ENCODE measurements at places on chromosomes 5 and 9.

- DNase-seq: no peak
These were observed 10.1 kb upstream of the NRARP start for GRCh38 chr9:137311986-137312851.

- no peak for DNase-seq
These were observed 24.3 kb downstream of the ABCA1 start for GRCh38 chr9:104903609-104904008.

GRCh38 chr9:92941861-92942260 lies 5.5 kb upstream of the FGD3 start:
- no peak for DNase-seq

GRCh38 chr5:81852291-81853029 lies 101.6 kb upstream of the SSBP2 start:
- DNase-seq: no peak

DNA sequence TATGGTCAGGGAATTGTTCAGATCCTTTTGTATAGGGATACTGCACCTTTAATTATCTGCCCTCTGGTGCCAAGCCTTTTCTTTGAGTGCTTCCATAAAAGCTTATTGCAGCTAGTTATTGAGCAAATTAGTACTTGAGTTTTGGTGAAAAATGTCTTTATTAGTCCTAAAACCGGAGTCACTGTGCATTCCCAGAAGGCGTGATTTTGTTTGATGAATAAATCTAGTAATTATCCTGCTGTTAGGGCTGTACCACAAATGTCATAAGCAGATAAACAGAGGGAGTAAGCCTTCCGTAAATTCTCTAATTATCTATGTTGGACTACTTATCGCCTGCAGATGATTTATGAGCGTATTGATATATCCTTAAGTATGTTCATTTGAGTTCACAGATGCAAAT lies 620.7 kb upstream of the ARRDC3 start:
- no peak for DNase-seq

GRCh38 chr5:5309645-5310044 lies 112.8 kb upstream of the ICE1 start:
- DNase-seq: no peak

DNA sequence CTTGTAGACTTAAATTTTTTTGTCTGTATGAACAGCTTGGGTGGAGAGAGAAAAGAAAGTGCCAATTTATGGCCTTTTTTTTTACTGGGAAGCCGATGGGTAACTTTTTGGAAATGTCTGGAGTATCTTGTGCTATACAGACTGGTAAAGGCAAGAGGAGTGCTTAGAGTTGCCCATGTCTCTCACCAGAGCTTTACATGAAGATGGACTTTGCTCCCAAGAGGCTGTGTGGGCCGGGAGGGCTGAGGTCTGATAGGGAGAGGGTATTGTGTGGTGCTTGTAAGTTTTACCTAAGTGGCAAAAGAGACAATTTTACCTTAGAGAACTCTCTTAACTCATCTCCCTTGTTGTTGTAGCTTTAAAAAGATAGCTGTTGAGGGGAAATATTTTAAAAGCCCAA lies 203.2 kb downstream of the SEMA6A start:
- no peak for DNase-seq

DNA sequence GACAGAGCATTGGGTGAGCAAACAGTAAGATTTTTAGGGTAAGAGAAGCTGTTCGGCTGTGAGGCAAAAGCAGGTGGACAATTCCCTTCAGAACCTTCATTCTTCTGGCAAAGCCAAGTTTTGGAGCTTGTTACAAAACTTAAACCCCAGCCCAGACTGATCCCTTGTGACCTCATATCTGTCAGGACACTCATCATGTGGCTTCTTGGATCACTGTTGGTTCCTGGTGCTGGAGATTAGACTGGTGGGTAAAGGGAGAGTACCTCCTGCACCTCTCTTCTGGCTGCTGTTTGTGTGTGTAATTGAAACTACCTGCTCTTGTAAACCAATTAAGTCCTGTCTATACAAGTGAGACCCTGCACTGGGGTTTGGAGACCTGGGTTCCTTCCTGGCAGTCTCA lies 21.0 kb downstream of the LARP1 start:
- DNase-seq: no peak

DNA sequence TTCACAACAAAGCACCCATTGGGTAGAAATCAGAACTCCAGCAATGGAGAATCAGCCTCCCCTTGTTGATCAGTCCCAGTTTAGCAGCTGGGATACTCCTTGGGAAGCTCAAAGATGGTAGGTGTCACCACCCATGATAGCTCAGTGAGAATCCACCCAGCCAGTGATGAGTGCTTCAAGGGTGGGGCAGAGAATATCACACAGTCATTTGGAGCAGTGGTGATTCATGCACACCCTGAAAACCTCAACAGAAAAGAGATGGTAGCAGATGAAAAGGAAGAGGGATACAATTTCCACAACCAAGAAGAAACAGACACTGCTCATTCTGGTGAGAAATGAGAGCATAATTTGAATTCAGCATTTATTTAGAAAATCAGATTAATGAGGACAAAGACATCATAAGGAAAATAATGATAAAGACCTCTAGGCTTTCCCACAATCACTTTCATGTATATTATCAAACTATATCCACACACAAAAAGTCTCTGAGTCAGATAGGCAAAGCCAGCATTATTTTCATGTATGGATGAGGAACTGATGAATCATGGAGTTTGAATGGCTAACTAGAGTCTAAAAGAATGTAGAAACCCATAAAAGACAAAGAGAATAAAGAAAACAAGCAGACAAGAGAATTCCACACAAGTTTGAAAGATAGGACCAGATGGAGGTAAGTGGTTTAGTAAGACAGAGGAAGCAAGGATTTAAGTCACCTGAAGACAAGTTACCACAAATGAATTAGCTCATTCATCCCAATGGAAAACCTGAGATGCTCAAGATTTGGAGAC lies 82.9 kb downstream of the FEM1C start:
- DNase-seq: peak; percentile 44

GRCh38 chr9:98539954-98540353 lies 168.8 kb downstream of the GABBR2 start:
- DNase-seq: no peak

GRCh38 chr5:116858705-116859333 lies 284.2 kb upstream of the SEMA6A start:
- no peak for DNase-seq

GRCh38 chr5:53481887-53482716 lies 1.7 kb downstream of the FST start:
- no peak for DNase-seq

DNA sequence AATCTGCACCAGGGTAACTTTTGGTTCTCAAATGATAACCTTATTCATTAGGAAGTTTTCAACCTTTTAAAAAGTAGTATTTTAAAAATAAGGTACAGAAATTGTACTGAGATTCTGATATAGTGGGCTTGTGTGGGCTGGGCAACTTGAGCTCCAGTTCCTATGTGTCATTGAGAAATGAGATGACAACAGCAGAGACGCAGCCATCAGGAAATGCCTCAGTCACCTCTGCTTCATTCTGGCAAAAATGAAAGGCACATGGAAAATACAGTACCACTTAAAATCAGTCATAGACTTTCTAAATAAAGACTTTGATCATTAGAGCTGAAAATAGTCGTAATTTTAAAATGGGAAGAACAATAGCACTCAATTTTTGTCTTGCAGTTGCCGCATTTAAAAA lies 480.2 kb downstream of the PLK2 start:
- DNase-seq: no peak

DNA sequence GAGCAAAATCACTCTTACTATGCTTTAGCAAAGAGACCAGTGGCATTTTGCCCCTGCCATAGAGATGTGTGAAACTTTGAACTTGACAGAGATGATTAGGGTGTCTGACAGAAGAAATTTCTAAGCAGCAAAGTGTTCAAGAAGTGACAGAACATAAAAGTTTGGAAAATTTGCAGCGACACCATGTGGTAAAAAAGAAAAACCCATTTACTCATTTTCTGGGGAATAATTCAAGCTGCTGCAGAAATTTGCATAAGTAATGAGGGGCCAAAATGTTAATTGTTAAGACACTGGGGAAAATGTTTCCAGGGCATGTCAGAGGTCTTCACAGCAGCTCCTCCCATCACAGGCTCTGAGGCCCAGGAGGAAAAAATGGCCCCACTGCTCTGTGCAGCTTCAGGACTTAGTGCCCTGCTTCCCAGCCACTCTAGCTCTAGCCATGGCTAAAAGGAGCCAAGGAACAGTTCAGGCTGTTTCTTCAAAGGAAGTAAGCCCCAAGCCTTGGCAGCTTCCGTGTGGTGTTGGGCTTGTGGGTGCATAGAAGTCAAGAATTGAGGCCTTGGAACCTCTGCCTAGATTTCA lies 6.1 kb upstream of the AP3B1 start:
- no peak for DNase-seq

DNA sequence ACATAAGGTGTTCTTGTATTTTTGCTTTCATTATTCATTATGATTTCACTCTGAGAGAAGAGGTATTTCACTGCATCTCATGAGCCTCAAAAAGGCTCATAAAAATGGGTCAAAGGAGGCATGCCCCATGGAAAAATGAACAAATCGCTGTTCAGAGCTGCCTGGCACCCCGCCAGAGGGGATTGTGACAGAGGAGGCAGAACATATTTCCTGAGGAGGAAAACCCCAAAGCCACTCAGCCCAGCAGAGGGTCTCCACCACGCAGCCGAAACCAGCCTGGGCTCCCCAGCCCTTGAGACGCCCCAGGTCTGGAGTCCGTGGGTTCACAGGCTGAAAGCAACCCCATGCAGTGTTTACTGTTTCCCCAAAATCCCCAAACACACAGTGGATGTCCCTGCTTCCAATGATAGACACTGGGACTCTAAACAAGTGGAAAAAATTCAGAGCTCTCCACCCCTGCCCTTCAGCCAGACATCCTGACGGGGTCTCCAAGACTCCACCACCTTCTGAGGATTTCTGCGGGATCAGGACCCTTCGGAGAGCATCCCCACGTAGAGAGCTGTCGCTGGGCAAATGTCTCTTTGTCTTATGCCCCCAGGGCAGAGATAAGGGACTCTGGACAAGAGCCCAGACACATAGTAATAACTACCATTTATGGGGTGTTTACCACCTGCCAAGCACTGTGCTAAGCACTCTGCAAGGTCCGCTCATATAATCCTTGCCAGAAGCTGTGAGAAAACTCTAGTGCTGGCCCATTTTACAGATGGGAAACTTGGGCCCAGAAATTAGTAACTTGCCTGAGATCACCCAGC lies 122.3 kb downstream of the PAX5 start:
- DNase-seq: no peak

DNA sequence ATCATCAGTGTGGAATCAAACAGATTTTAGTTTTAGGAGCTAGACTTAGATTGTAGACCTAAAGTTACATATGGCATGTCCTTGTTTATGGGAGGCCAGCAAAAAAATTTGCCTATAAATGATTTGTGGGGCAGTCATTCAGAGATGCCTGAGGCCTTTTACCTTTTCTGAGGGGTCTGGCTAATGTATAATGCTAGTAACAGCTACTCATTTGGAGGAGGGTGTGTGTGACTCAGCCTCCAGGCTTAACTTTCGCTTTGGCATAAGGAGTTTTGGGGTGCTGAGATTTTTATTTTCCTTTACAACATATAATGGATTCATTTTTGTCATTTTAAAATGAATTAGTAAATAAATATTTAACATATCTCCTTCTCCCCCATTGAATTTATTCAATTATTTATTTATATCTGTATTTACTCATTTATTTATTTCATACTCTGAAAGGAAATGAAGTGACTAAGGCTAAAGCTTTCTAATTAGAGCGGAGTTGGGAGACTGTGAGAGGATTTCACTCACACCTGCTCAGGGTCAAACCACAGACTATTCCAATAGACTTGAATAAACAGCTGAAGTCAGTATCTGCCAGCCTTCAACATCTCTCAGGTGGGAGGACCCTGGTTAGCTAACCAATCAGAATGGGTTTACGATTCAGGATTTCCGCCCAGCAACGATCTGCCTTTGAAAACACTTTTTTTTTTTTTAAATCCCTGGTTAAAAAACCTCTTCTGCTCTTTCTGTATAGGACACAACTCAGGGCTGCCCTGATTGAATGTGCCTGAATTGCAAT lies 487.5 kb upstream of the SGCD start:
- no peak for DNase-seq

GRCh38 chr9:126376311-126377175 lies 49.9 kb downstream of the MVB12B start:
- no peak for DNase-seq

- DNase-seq: no peak
These were observed 188.9 kb upstream of the TNC start for GRCh38 chr9:115306865-115307264.

DNA sequence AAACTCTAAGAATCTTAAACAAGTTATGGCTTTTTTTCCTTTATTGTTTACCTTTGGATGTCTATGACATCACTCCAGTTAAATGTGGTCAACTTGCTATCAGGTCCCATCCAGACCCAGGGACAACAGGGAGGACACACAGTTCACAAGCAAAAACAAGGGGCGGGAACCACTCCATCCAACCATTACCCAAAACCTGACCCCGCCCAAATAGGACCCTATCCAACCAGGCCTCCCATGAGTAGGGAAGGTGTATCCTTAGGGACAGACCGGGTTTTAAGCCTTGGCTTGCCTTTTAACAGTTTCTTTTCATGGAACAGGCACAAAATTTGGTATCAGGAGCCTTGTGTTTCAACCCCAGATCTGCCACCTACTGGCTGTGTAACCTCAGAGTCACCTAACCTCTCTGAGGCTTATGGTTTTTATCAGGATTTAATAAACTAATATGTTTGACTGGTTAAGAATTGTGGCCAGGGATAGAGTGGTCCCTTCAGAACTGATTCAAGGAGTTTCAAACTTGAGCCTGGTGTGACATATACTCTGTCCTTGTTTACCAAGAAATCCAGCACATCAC lies 127.7 kb upstream of the RAD23B start:
- no peak for DNase-seq

DNA sequence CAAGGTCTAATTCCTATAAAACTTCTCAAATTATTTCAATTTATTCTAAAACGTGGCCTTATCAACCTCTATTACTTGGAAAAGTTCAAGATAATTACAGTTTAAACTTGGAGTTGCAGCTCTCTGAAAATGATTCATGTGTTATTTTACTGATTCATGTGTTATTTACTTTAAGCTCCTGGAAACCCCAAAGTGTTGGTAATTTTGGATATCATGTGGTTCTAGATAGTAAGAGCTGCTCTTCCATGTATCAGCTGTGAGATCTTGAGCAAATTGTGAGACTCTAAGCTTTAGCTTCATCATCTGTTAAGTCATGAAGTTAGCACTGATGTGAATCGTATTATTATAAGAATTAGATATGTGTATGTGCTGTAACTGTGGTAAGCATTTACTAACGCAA lies 749.2 kb downstream of the TLE4 start:
- DNase-seq: no peak

DNA sequence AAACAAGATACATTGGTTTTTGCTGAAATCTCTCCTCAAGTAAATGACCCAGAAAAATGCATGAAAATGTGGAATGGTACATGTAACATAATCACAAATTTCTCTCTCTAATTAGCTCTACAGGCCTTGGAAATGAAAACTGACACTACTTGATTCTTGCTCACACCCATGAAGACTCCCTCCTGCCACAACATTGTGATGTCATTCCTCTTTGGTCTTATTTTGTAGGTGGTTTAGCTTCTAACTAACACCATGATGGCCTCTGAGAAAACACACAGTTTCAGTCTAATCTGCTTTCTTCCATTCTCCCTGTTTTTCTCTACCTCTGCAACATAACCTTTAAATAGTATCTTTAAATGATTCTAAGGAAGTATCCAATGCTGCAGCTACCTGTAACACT lies 78.6 kb upstream of the FAM174A start:
- no peak for DNase-seq
